ENCODE measurements at places on chromosomes 4 and X. TPM values are rescaled to one million over a fixed set of nuclear protein-coding genes. Genes with fewer than 3 reads are reported as not detected.

GRCh38 chr4:109532182-109532581 is 27.9 kb upstream of the MCUB start:
- H3K27me3 ChIP-seq, result no peaks in the 10 kb centered on the region
- peaks cover 13% of the 10 kb centered on the region for H3K36me3 ChIP-seq
- no peak for DNase-seq
- H3K4me3 ChIP-seq, result no peak overlapping the region

DNA sequence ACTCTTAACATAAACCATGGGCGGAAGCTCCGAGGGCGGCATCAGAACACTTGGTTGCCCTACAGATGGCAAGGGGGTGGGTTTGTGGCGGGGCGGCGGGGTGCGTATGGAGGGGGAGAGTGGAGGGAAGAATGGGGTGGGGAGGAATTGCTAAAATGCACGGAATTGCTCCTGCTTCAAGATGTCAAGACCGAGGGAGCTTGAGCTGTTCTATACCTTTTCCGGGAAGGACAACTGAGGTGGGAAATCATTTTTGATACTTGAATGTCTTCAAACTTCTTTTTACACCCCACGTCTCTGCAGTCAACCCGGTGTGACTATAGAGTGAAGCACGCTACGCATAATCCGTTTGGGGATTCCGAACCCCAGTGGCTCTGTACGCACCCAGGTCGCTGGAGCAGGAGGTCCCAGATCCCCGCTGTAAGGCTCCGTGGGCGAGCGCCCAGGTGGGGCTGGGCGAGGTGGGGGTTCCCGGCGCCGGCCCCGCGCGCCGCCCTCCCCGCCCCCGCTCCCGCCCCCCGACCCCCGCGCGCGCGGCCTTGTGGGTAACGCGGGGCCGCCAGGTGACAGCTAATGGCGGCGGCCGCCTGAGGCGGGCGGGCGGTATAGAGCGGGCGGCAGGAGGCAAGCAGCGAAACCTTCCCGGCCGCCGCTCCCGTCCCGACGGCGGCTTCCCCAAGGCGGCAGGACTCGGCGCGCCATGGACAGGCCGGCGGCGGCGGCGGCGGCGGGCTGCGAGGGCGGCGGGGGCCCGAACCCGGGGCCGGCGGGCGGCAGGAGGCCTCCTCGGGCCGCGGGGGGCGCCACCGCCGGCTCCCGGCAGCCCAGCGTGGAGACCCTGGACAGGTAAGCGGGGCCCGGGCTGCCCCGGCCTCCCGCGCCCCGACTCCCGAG is at the start of gene MTMR1:
Gene MTMR1, plus strand, starts transcription at position 566 of the 894 bp plus-strand sequence. Its CDS starts 135 bp downstream, at position 701.
- H3K27me3 ChIP-seq, result no peaks in the 10 kb centered on the region
- H3K4me1 ChIP-seq, result no peaks in the 10 kb centered on the region
- H3K36me3 ChIP-seq, result no peaks in the 10 kb centered on the region
- peak; percentile 34 for DNase-seq
- peak within 1 kb of the TSS; percentile 82 for H3K27ac ChIP-seq
- peak within 1 kb of the TSS; percentile 42 for H3K4me3 ChIP-seq

- H3K27me3 ChIP-seq, result no peaks in the 10 kb centered on the region
- H3K4me1 ChIP-seq, result no peaks in the 10 kb centered on the region
- DNase-seq, result no peak
- no peak overlapping the region for H3K4me3 ChIP-seq
- no peaks in the 10 kb centered on the region for H3K36me3 ChIP-seq
Observed at GRCh38 chrX:120647127-120647526, 17.3 kb upstream of the C1GALT1C1 start.

DNA sequence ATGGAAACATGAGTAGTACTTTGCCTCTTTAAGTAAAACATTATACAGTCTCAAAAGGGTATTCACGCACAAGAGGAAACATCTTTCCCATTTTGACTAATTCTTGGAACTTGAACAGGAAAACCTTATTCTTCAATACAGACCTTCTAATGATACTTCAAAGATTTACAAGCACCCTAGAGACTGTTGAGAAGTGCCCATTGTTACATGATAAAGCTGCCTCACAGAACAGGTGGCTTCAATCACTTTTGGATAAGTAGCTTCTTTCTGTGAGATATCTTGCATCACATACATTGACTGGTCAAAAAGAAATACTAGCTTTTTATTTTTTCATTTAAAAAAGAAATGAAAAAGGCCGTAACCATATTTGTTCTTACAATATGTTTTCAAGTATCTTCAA is 219.4 kb downstream of the EPHA5 start:
- no peaks in the 10 kb centered on the region for H3K4me1 ChIP-seq
- H3K4me3 ChIP-seq, result no peak overlapping the region
- H3K27me3 ChIP-seq, result no peaks in the 10 kb centered on the region
- no peak for DNase-seq
- no peaks in the 10 kb centered on the region for H3K36me3 ChIP-seq

DNA sequence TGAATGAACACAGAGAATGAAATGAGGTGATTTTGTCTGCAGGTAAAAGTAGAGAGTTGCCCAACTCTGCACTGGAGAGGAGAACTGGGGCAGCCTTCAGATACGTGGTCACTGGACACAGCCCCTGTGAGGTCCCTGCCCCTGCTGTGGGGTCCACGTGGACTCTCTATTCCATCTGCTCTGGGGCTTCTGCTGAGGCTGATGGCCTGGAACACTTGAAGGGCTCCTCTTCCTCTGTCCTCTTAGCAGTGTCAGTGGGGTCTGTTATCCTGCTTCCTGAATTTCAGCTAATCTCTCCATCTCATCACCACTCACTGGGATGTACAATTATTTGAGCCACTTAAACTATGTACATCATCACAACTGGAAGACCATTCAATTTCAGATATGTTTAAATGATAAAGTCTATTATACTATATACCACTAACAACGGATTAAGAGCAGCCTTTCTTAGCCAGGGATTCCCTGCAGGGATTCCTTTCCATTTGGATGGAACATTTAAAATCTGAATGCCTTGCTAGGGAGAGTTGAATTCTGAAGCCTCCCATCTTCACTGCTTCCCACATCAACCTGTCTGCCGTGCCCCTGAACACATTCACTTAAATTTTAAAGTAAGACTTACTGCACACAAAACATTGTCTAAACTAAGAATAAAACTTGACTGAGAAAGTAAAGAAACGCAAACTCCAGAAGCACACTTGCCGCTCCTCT is 74.0 kb downstream of the CC2D2A start:
- no peaks in the 10 kb centered on the region for H3K27me3 ChIP-seq
- DNase-seq, result no peak
- H3K4me1 ChIP-seq, result no peaks in the 10 kb centered on the region
- H3K36me3 ChIP-seq, result no peaks in the 10 kb centered on the region
- H3K27ac ChIP-seq, result no peak overlapping the region

DNA sequence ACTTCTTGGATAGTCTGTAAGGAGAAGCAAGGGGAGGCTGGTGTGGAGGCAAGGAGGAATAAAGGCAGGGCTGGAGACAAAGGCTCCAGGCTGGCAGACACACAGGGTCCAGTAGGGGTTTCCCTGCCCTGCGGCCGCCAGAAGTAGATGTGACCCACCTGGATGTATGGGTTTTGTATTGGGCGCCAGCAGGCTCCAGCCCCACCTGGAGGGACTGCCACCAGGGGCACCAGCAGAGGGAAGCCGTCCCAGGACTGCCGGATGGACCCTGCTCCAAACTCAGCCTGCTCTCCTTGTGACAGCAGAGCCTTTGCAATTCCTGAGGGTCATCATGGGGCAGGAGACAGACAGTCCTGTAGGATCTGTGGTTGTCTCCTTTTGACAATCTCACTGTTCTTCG is 52.7 kb downstream of the MGST2 start:
- no peak overlapping the region for H3K27ac ChIP-seq
- no peaks in the 10 kb centered on the region for H3K27me3 ChIP-seq
- H3K4me3 ChIP-seq, result no peak overlapping the region
- H3K36me3 ChIP-seq, result no peaks in the 10 kb centered on the region
- DNase-seq, result no peak

GRCh38 chr4:86496094-86497080 is 97.7 kb upstream of the PTPN13 start:
- H3K27me3 ChIP-seq, result no peaks in the 10 kb centered on the region
- no peak overlapping the region for H3K27ac ChIP-seq
- DNase-seq, result peak; percentile 32
- no peaks in the 10 kb centered on the region for H3K36me3 ChIP-seq
- H3K4me1 ChIP-seq, result no peaks in the 10 kb centered on the region
- no peak overlapping the region for H3K4me3 ChIP-seq

- no peaks in the 10 kb centered on the region for H3K36me3 ChIP-seq
- H3K27me3 ChIP-seq, result no peaks in the 10 kb centered on the region
- no peak overlapping the region for H3K27ac ChIP-seq
- DNase-seq, result no peak
- H3K4me1 ChIP-seq, result no peaks in the 10 kb centered on the region
Observed at GRCh38 chrX:113400193-113400704, 559.6 kb upstream of the AMOT start.

DNA sequence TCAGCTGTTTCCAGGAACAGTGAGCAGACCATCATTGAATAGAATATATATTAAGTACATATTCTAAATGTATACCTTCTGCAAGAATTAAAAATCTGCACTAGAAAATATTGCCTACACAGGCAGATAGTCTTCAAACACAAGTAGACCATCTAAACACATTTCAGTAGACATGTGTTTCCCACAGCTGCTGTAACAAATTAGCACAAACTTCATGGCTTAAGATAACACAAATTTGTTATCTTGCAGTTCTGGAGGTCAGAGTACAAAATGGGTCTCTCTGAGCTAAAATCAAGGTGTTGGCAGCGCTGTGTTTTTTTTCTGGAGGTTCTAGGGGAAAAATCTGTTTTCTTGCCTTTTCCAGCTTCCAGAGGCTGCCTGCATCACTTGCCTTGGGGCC is 42.7 kb downstream of the SH3RF1 start:
- no peaks in the 10 kb centered on the region for H3K4me1 ChIP-seq
- H3K27ac ChIP-seq, result no peak overlapping the region
- no peaks in the 10 kb centered on the region for H3K27me3 ChIP-seq
- no peak for DNase-seq
- no peak overlapping the region for H3K4me3 ChIP-seq

DNA sequence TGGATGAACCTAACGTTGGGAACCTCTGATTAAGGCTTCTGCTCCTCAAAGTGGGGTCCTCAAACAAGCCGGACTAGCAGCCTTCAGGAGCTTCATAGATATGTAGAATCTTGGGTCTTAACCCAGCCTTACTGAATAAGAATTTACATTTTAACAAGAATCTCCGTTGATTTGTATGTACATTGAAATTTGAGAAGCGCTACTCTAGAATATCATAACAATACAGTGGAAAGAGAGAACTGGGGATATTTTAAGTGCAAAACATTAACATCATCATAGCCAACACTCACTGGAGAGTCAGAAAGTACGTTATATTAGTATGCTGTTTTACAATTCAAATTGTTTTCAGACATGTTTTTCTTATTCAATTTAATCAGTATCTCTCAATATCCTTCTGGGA is 31.2 kb downstream of the ATXN3L start:
- H3K27me3 ChIP-seq, result no peaks in the 10 kb centered on the region
- H3K27ac ChIP-seq, result no peak overlapping the region
- H3K4me1 ChIP-seq, result no peaks in the 10 kb centered on the region

DNA sequence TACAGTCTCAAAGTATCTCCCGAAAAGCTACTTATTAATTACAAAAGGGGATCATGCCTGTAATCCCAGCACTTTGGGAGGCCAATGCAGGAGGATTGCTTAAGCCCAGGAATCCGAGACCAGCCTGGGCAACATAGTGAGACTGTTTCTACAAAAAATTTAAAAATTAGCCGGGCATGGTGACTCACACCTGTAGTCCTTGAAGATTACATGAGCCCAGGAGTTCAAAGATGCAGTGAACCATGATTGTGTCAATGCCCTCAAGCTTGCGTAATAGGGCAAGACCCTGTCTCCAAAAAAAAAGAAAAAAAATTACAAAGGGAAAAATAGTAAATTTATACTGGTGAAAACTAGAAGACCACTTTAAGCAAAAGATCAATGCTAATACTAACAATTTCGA is 3.3 kb upstream of the PORCN start:
- DNase-seq, result no peak
- H3K27ac ChIP-seq, result no peak overlapping the region
- H3K36me3 ChIP-seq, result no peaks in the 10 kb centered on the region
- no peaks in the 10 kb centered on the region for H3K27me3 ChIP-seq
- H3K4me1 ChIP-seq, result no peaks in the 10 kb centered on the region

DNA sequence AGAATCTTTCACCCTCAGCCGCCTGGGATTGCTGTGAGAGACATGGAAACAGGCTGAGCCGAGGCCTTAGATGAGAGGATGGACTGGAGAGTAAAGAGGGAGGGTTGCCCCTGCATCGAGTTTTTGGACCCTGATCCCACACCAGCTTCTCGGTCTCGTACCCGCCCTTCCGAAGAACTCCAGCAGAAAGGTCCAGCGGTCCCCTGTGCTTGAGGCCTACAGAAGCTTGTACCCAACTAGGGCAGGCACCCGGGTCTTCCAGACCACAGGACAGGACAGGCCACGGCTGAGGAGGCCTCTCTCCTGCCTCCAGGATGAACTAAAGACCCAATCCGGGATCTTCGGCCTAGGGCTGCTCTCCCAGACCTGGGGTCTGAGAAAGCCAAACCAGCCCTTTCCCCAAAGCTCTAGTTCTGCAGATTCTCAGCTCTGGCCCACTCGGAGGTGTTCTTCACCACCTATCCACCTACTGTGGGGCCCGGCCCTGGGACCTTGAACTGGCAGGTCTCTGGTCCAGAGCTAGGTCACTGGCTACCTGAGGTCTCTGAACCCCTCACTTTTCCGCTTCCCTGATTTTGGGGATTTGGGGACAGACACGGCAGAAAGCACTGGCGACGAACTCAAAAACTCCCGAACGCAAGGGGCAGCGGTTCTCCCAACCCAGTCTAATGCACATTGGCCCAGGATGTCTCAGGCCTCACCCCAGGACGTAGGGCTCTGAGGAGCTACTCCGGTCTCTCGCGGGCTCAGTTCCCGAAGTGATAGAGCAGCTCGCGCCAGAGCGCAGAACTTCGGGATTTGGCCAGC is 1.1 kb downstream of the NKX3-2 start:
- no peaks in the 10 kb centered on the region for H3K36me3 ChIP-seq
- H3K4me3 ChIP-seq, result peak overlapping the region; percentile 59
- DNase-seq, result no peak
- peaks cover 90% of the 10 kb centered on the region for H3K27me3 ChIP-seq

DNA sequence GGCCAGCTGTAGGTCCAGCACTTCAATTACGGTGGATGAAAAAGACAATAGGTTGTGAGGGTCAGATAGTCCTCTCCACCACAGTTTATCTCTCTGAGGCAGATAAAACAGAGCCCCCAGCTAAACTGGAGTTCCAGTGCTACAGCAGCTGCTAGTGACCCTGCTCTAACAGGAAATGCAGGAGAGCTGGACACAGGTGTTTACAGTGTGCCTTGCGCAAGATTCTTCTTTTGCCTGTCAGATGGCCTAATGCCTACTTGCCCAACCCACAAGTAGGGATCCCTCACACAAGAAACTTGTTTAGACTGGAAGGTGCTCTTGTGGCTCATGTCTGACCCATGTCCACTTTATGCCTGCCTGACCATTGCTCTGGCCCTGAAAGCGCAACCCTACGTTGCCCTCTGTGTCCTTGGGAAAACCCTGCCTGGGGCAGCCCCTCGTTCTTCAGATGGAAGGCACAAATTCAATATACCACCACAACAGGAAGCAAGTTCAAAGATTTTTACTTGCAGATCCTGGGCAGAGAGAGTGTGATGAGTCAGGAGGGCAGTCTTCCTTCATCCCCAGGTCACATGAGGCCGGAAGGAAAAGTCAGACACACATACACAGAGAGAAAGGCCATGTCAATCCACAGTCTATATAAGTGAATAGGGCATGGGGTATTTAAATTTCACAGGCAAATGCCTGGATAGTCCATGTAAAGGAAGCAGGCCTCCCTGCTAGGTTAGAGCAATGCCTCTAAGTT is 105.1 kb upstream of the ADGRL3 start:
- H3K4me1 ChIP-seq, result no peaks in the 10 kb centered on the region
- no peaks in the 10 kb centered on the region for H3K27me3 ChIP-seq
- H3K4me3 ChIP-seq, result no peak overlapping the region
- no peak overlapping the region for H3K27ac ChIP-seq

The PPP4R3C gene
- not detected for total RNA-seq

The SOD3 gene
- 35.8 TPM for total RNA-seq

The HPGDS gene
- 1.7 TPM for total RNA-seq

The NOX1 gene
- 128 TPM for total RNA-seq

The IL13RA2 gene
- 0.37 TPM for total RNA-seq

The DUSP21 gene
- not detected for total RNA-seq

The SH3D19 gene
- total RNA-seq, result 104 TPM

Data from colonic mucosa (tissue), 4 donors.